ENCODE measurements at places on chromosomes 5 and 9.
A peak's percentile ranks its signal among the peaks of the same experiment; 100 is the strongest.

- no peak for DNase-seq
Measured at GRCh38 chr9:112917047-112917986, 26.6 kb upstream of the SLC46A2 start.

DNA sequence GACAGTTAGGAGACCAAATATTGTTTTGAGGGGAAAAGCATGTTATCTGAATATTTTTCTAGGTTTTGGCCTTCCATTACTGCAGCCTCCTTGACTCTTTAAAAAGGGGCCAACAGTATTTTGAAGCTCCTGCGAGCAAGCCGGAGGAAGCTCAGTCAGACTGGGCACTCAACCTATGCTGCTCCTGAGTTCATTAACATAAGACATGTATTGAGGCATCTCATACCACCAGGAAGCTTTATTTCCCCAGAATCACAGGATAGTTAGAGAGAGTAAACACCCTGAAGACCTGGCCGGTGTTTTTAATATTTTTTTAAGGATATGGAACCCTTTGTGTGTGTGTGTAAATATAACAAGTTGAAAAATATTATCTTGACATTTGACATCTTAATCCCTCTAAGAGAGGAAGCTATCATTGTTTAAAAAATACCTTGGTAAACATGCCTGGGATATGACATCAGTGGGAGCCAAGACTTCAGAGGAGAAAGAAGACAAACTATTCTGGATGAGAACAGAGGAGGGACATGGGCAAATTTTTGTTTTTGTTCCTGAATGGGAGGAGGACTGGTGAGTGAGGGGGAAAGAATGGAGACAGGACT, 139.3 kb upstream of the SLIT3 start:
- DNase-seq, result no peak

GRCh38 chr9:22285066-22285465, 161.6 kb upstream of the DMRTA1 start:
- DNase-seq, result no peak

GRCh38 chr5:122727112-122727541, 47.8 kb upstream of the SNX2 start:
- DNase-seq, result peak; percentile 87

DNA sequence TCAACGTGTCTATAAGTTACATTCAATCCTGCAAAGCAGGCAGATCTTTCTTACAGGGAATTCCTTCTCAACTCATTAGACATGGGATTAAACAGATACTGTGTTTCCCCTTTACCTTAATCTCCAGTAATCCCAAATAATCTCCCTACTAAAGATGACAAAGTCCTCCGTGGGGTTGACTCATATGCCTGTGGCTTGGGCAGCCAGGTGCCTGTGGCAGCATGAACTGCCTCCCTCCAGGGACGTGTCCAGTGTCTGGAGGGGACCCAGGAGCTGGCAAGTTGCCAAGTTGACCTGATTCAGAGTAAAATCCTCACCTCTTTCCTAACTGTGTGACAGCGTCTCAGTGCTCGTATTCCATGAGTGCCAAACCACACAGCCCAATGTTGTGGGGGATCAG, 94.6 kb upstream of the PTCH1 start:
- DNase-seq, result no peak

GRCh38 chr5:6565492-6565891, 67.4 kb downstream of the NSUN2 start:
- no peak for DNase-seq

GRCh38 chr9:15149450-15149849, 157.6 kb downstream of the TTC39B start:
- no peak for DNase-seq

GRCh38 chr5:78755822-78756429, 107.4 kb upstream of the LHFPL2 start:
- DNase-seq, result no peak

- DNase-seq, result no peak
Measured at GRCh38 chr9:93124793-93125192, 9.3 kb downstream of the NINJ1 start.
